CD4-positive, alpha-beta T cell treated with Interleukin-15 for 1 hour (primary cell): ENCODE measurements at places on chromosomes 3 and 15.

- DNase-seq = no peak
These were observed 130.0 kb upstream of the BNIP2 start for GRCh38 chr15:59819092-59819491.

DNA sequence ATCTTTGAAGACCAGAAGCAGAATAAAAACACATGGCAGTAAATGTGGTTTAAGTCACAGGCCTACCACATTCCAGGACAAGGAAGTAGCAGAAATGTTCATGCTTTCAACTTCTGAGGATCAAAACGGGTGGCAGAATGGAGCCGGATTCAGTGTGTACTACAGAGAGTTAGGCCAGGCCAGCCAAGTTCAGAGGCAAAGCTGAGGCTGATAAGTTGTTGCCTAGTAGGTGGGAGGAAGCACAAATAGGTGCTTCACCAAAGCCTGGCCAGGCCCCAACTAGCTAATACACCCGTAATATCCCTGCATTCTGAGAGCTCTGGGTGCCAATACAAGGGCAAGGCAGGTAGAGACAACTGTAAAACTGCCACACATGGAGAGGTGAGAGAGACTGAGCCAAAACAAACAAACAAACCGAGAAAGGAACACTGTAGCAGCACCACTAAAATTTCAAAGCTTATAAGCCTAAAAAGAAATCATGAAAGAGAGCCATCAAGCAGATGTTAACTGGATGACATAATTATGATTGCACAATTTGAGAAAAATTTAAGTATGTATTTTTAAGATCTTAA lies 156.4 kb upstream of the CBLB start:
- no peak for DNase-seq

DNA sequence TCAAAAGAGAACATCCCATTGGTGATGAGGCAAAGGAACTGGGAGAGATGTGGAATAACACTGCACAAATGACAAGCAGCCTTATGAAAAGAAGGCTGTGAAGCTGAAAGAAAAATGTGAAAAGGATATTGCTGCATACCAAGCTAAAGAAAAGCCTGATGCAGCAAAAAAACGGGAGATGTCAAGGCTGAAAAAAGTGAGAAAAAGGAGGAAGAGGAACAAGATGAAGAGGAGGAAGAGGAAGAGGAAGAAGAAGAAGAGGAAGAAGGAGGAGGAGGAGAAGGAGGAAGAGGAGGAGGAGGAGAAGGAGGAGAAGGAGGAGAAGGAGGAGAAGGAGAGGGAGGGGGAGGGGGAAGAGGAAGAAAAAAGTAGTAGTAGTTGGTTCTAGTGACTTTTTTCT lies 41.8 kb upstream of the TEX9 start:
- no peak for DNase-seq

DNA sequence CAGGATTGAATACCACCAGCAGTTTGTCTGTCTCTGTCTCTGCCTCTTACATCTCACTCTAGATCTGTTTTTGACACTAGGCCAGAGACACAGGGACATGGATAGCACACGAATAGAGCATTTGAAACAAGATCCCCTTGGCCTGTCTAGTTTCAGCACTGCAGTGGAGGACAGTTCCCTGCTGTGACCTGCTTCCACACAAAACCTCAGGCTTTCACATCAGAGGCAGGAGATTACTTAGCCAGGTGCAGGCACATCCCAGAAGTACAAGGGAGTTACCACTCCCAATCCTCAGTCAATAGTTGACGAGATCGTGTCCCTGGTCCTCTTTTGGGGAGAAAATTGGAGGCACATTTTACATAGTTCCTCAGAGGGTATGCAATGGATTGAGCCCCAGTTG lies 34.0 kb upstream of the CCK start:
- no peak for DNase-seq

DNA sequence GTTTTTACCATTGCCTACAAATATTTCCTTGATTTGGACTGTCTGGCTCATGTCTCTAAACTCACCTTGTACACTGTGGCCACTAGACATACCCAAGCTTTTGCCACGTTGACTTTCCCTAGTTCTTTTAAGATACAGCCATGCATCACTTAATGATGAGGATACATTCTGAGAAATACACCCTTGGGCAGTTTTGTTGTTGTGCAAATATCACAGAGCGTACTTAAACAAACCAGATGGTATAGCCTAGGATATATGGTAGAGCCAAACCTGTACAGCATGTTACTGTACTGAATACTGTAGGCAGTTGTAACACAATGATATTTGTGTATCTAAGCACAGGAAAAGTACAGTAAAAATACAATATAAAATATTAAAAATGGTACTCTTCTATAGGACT lies 5.5 kb downstream of the ARHGEF26 start:
- DNase-seq = no peak

DNA sequence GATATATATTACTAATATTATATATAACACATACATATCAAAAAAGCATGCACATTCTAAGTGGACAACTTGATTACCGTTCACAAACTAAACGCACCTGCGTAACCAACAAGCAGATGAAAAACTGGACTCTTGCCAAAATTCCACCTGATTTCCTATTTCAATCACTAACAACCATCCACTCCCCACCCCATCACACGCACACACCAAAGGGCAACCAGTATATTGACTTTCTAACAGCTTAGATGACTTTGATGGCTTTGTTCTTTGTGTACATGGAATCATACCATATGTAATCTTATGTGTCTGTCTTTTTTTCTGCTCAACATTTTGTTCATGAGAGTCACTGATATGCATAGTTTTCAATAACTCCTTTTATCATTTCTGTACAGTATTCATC lies 496.8 kb upstream of the ARRDC4 start:
- DNase-seq = no peak
